T1000 (cell line): ENCODE measurements at places on chromosomes 12 and 14.

- no peak for DNase-seq
Observed at GRCh38 chr12:43988838-43989560, 153.1 kb downstream of the TMEM117 start.

GRCh38 chr14:53193193-53193592 lies 40.1 kb upstream of the DDHD1 start:
- no peak for DNase-seq

GRCh38 chr12:120760349-120761254 lies 35.0 kb downstream of the ACADS start:
- no peak for DNase-seq

DNA sequence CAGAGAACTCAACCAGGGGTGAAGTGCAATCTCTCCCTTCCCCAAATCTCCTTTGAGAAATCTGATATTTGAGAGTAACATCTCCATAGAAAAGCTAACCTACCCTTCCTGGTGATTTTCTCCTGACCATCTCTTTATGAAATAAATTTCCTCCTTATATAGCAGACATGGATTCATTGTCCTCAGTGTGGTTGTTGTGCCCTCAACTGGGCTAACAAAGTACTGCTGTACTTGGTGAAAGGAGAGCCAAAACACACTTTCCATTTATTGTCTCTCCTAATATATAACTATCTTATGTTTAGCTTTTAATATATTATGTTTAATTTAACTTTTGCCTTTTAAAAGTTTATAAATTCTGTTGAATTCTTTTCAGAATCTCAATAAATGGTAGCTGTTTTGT lies 65.1 kb upstream of the SLCO1B1 start:
- no peak for DNase-seq

DNA sequence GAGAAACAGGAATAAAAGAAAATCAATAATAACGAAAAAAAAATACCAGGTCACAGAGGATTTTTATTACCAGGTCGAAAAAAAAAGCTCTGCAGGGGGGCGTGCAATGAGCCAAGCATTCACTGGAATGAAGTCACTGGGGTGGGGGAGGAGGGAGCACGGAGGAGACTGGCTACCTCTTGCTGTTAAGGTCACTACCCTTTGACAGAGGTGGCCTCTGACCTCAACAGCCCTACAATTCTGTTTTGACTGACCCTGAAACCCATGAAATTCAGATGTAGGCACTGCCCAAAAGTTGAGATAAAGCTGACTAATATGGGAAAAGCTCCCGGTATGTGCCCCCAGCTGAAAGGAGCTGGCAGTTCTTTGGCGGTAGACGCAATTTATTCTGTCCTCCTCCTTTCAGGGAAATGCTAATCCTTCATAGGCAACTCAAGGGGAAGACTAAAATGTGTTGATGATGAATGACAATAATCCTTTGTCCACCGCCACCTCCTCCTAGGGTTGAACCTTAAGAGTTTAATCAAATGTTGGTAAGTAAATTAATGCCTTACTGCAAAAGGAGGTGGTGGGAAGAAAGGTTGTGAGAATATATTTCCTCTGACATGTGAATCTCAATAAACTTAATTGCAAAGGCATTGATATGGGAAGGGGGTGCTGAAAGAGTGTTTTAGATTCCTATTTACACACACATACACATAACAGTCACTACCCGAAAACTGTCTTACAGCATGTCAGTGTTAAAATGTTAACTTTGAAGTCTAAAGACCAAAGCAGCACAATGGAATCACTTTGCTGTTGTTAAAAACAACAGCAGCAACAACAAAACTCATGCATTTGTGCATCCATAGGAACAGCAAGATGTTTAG lies 6.3 kb upstream of the RIC8B start:
- DNase-seq = no peak

- no peak for DNase-seq
Observed at GRCh38 chr12:104802208-104802607, 155.9 kb downstream of the SLC41A2 start.

DNA sequence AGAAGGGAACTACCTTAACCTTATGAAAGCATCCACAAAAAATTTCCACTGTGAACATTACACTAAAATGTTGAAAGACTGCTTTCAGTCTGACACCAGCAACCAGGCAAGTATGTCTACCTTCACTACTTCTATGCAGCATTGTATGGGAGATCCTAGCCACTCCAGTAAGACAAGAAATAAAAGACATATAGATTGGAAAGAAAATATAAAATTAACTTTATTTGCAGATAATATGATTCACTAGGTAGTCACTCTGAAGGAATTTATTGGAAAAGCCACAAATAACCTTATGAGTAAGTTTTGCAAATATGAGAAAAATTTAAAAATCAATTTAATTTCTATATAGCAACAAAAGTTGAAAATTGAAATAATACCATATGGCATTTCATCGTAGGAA lies 172.0 kb downstream of the RERGL start:
- no peak for DNase-seq

- DNase-seq = no peak
Observed at GRCh38 chr12:85058339-85058738, 22.2 kb downstream of the LRRIQ1 start.

- DNase-seq = no peak
Observed at GRCh38 chr14:60357551-60358149, 108.6 kb downstream of the PPM1A start.

DNA sequence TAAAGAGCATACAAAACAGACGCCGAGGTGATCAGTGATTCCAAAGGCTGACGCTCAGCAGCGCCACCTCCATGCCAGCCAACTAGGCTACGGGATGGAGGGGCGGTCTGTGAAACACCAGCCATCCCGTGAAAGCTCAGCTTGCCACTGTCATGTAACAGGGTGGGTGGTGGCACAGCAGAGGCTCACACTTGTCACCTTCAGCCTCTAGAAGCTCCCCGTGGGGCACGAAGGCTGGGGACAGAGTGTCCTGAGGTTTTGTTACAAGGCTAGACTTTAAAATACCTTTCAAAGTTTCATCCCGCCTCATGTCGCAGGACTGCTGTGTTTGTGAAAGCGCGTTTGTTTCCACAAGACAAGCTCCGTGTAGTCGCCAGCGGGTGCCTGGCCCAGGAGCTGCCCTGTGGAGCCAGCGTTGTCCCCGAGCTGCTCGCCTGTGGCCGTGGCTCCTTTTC lies 20.7 kb downstream of the XRCC3 start:
- DNase-seq = no peak

DNA sequence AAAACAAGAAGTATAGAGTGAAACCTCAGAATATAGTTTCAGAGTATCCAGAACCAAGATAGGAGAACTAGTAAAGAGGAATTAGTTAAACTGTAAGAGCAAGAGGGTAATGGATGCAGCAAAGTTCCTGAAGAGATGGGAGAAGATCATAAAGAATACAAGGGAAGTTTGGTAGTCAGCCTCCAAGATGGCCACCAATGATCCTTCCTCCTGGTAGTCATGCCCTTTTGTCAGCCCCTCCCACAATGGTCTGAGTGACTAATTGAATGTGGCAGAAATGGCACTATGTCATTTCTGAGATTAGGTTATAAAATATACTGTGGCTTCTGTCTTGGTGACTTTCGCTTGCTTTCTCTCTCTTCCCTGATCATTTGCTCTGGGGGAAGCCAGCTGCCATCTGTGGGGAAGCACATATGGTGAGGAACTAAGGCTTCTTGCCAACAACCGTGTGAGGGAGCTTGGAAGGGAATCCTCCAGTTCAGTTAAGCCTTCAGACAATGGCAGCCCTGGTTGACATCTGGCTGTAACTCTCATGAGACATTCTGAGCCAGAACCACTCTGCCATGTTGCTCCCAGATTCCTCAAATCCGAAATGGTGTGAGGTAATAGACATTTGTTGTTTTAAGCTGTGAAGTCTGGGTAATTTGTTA lies 55.3 kb upstream of the AMN1 start:
- no peak for DNase-seq

DNA sequence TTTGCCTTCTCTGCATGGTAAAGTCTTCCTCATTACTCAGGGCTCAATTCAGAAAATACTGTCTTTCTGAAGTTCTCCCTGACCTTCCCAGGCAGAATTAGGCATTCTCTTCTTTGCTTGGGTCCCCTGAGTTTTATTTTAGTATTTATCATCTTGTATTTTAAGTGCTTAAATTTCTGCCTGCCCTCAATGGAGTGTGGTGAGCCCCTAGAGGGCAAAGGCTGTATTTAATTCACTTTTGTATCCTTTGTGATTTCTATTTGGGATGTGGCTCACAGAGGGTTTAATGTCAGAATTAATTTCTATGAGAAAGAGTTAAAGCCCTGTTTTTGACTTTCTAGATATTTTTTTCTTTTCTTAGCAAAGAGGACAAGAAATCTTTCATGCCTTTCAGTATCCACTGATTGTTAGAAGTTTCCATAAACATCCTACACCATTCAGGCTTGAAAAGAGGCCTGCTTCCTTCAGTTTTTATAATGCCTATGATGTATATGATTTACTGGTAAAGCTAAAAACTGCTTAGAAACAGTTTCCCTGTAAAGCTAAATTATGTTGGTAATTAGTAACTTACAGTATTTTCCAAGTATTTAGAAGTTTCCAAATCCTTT lies 55.6 kb upstream of the PTPRB start:
- DNase-seq = no peak

GRCh38 chr12:22755629-22756028 lies 130.7 kb downstream of the ETNK1 start:
- no peak for DNase-seq

- no peak for DNase-seq
Observed at GRCh38 chr12:106941481-106942156, 14.1 kb upstream of the TMEM263 start.

- DNase-seq = no peak
Observed at GRCh38 chr12:92540782-92541423, 161.9 kb upstream of the PLEKHG7 start.

- DNase-seq = no peak
Observed at GRCh38 chr12:89206390-89206789, 145.9 kb downstream of the DUSP6 start.

DNA sequence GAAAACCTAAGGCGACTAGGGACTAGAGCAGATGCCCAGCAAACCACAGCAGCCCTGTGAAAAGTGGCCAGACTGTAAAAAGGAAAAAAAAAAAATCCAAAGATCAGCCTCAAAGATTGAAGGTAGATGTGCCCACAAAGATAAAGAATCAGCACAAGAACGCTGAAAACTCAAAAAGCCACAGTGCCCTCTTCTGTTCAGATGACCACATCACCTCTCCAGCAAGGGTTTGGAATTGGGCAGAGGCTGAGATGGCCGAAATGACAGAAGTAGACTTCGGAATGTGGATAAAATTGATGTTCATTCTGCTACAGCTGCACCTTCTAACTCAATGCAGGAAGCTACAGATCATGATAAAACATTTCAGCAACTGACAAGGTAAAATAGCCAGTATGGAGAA lies 154.4 kb downstream of the GPHN start:
- no peak for DNase-seq

DNA sequence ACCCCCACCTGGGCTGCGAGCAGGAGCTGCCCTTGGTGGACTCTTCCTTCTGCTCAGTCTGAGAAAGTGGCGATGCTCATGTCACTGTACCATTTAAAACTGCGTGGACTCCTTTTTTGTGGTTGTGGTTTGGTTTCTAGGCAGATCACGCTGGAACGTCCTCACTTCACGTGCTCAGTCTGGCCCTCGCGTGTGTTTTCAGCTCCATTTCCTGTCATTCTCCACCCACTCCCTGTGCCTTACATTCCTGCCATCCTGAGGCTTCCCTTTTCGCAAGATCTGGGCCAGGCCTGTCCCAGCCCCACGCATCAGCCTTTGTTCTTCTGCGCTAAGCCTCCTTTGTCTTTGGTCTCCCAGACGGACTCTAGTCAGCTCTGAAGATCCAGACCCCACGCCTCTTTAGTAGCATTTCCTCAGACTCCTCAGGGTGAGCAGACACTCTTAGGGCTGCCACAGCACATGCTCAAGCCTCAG lies 105.4 kb downstream of the FBXL14 start:
- no peak for DNase-seq

DNA sequence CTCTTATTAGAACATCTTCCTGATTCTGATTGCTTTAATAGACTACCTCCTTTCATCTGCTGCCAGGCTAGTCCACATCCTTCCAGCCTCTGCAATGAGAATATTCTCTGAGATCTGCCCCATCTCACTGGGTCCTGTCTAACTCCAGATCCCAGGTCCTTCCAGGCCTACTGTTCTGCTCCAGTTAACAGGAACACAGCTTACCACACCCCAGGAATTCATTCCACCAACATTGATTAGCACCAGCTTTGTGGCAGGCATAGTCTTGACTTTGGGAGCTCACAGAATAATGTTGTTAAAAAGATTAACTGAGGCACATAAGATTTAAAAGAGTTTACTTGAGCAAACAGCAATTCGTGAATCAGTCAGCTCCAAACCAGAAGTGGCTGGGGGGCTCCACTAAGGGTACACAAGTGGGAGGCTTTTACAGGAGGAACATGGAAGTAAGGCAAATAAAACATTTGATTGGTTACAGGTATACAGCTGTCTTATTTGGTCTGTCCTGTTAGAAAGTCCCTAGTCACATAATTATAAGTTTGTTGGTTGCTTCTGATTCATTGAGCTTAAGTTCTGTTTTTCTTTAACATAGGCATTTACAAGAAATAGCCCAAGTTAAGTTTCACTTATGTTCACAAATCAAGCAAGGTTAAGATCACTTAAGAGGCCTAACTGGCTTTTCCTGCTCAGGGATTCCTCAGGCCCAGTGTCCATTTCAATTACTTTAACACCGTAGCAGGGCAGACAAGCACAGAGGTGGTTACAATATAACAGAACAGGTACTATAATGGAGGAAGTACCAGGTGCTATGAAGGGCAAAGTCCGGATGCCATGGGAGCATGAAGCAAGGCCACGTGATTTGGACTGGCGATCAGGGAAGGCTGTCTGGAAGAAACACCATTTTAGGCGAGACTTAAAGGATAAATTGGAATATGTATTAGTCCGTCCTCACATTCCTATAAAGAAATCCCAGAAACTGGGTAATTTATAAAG lies 12.2 kb upstream of the MYH7 start:
- DNase-seq = no peak
